DMS 273 treated with DMSO at 0.1 percent for 48 hours (cell line): ENCODE measurements at places on chromosomes 12 and 14.

DNA sequence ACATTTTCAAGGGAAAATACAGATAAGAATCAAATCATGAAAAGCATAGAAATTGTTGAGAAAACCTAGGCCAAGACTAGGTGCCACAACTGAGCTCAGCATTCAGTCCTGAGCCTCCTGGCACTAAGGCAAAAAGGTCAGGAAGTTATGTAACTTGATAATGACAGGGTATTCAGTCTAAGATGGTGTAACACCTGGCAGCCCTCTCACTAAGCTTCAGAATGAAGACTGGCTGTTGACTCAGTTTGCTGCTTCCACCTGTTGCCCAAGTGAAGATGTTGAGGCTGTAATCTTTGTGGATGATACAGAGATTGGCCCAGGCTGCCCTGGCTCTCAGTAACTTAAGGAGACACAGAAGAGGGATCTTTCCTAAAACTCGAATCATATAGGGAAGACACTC is 19.6 kb downstream of the PROX2 start:
- DNase-seq, result no peak

GRCh38 chr12:91877022-91877421 is 268.6 kb downstream of the BTG1 start:
- no peak for DNase-seq

GRCh38 chr12:56193025-56193578 is 3.8 kb upstream of the SMARCC2 start:
- peak; percentile 62 for DNase-seq

- DNase-seq, result no peak
Measured at GRCh38 chr12:80939231-80939950, 1.7 kb upstream of the LIN7A start.

DNA sequence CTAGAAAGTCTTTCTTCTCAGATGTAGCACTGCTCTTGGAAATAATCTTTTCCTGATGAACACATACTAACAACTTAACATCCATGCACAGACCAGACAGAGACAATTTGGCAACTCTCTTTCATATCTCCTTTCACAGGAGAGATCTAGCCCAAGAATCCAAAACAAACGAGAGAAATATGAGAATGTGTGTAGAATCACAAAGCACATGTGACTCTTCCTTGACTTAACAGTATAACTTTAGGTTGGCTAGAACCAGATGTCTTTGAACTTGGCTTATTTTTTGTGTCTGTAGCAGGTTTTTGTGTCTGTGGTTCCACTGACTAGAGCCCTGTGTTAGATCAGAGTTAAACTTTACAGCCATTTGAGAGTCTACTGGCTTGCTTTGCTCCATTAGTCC is 114.2 kb downstream of the STXBP6 start:
- DNase-seq, result no peak

GRCh38 chr12:4024701-4025100 is 151.5 kb upstream of the PARP11 start:
- no peak for DNase-seq

GRCh38 chr12:9761419-9761781 is 699 bp upstream of the CD69 start:
- DNase-seq, result no peak

GRCh38 chr12:110948041-110948440 is 27.7 kb upstream of the MYL2 start:
- DNase-seq, result no peak

- no peak for DNase-seq
Measured at GRCh38 chr12:97005646-97006045, 98.6 kb downstream of the NEDD1 start.

GRCh38 chr12:26017484-26018211 is 59.2 kb downstream of the RASSF8 start:
- DNase-seq, result no peak

GRCh38 chr12:119803381-119803791 is 73.7 kb downstream of the CIT start:
- no peak for DNase-seq

GRCh38 chr12:13075118-13075480 is 28.4 kb downstream of the GSG1 start:
- DNase-seq, result no peak

DNA sequence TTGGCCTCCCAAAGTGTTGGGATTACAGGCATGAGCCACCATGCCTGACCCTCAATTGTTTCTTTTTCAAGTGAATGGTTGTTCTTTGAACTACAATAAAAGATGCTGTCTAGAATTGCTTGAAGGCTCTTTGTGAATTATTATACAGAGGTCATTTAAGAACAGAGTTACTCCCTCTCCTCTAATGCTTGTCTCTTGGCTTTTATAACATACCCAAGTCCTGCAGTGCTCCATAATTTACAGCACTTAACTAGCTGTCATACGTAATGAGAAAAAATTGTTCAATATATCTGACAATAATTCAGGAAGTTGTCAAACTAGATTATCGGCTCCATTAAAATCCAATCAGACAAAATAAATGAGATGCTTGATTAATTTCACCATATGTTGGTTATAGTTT is 823.0 kb upstream of the ATXN7L3B start:
- DNase-seq, result no peak

DNA sequence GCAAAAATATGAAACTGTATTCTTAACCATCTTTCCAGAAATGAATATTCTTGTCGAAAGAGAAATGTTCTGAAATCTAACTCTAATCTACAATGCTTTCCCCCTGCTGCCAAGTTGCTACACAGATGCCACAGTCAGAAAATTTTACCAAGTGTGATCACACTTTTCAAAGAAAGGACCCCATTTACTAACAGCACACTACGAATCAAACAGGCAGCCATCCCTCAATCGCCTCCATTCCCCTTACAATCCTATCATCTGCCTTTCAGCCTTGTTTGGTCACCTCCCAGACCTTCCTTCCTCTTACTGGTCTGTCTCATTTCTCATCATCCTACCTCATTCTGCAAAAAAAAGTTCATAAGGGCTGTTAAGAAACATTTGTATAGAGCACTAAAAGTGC is 190.1 kb downstream of the MED13L start:
- DNase-seq, result no peak

- no peak for DNase-seq
Measured at GRCh38 chr12:32437095-32437515, 37.7 kb downstream of the FGD4 start.

DNA sequence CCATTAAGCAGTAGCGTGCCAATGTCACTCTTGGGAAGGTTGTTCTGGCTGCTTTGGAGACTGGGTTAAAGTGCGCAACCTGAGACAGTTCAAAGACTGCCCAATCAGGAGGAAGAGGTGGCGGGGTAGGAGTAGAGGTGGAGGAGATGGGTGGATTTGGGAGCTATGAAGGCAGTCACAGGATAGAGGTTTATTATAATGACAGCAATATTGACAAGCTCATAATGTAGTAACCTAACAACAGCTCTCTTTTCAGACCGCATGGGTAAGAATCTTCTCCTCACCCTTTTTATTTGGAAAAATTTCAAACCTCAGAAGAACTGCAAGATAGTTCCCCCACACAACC is 5.3 kb upstream of the PSMD9 start:
- no peak for DNase-seq

DNA sequence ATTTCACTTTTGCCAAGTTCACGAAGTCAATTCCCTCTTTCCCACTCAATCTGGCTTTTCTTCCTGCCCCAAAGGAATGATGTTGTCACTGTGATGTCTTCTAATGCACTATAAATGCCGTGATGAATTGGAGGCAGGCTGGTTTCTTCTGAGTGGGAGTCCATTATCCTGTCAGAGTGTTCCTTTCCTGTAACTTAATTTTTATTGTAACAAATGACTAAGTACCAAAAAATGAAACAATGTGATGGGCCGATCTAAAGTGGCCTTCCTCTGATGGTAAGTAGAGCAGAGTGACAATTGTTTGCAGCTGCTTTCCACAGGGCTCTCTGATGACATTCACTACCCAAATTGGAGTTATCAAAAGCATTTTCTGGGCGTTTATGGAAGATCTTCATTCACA is 22.2 kb downstream of the TMEM30B start:
- DNase-seq, result no peak

DNA sequence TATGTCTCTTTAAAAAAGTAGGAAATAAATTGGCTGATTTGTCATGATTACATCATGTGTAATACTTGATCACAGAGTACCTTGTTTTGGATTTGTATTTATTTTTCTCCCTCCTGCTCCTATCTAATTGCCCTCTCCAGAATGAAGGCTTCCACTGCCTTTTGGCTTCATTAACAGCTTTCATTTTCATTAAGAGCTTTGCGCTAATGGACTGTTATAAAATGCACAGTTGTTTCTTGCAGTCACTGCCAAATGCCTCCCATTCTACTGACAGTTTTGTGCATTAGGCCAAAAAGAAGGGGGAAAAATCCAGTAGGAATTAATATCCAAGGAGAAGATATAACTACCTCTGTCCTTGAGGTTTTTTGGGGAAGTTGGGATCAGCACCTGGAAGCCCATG is 159.2 kb downstream of the NRXN3 start:
- no peak for DNase-seq

DNA sequence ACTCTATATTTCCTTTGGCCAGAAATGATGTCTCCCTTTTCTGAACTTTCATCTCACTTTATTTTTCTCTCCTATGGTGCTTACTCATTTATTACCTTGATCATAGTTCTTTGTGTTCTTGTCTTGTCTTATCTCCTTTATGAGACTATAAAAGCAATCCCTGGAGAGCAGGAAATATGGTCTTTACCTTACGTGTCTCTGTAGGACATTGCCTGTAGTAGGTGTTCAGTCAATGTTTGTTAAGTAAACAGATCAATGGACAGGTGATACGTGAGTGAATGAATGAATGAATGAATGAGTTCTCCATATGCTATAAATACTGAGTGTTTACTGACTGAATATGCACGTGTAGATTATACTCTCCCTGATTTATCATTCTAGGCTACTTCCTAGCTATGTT is 193.7 kb upstream of the HMGA2 start:
- no peak for DNase-seq

GRCh38 chr14:105492971-105493871 is 2.2 kb downstream of the TEDC1 start:
- DNase-seq, result no peak

- DNase-seq, result no peak
Measured at GRCh38 chr12:127389923-127390322, 877.0 kb upstream of the TMEM132C start.

- no peak for DNase-seq
Measured at GRCh38 chr14:75427126-75427481, 718 bp upstream of the JDP2 start.

DNA sequence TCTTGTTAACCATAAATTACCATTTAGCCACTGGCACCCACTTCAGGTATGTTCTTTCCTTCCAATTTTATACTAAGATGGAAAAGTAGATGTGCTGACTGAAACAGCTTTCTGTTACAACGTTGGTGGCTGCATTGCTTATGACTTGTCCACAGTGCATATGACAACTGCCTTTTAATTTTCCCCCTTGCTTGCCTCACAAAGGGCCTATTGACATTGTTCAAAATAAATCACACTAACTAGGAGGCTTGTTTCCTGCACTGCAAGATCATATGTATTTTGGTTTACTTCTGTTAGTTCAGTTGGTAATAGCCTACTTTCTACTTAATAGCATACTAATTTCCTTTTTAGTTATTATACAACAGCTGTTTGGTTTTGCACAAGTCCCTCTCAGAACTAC is 55.4 kb downstream of the SCAF11 start:
- no peak for DNase-seq

DNA sequence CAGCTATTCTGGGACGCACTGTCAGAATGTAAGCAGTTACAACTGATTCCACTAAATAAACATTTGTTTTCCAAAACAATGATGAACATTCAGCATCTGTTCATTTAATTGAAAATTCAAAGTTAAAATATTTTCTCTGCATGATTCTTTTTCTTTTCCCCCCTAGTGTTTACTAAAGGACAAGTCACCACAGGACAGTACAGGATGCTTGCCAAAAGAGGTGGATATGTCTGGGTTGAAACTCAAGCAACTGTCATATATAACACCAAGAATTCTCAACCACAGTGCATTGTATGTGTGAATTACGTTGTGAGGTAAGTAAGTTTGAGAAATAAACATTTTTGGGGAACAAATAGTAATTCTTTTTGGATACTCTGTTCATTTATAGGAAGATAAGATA is 28.2 kb upstream of the SNAPC1 start:
- no peak for DNase-seq

- DNase-seq, result no peak
Measured at GRCh38 chr14:100332797-100333196, 9.7 kb downstream of the SLC25A47 start.

DNA sequence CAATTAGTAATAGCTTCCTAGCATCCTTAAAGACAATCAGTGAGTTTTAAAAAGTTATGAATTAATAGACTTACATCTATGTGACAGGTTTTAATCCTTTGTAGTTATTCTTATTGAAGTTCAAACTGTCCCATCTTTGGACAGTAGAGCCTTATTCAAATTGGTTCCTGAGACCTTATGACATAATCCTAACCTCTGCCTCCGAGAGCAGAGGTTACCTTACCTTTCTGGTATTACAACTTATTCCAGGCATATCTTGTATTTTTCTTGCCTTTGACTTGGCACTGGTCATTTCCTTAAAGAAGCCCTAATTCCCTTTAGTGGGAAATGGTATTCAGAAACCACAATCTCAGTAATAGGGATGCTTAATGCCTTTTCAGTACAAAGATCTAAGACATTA is 21.8 kb downstream of the BTBD7 start:
- DNase-seq, result no peak

DNA sequence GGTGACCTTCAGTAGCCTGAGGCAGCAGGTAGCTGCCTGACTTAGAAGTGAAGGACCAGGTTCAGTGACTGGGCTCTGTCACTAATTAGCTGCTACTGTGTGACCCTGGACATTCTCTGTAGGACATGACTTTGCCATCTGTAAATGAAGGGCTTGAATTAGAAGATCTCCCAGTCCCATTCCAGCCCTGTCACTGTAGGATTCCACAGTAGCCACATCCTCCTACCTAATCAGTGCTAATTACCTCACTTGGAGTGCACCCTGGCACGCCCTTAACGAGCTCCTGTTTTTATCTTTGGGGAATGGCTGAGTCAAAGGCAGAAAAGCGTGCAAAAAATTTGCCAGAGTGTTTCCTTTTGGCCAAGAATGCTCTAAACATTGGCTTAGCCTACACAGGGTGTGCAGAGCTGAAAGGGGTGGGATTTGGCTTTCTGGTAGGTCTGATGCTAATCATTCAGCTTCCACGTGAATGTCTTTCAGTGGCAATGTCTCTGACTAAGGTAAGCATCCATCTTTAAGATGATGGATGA is 6.8 kb downstream of the NTF3 start:
- DNase-seq, result no peak

DNA sequence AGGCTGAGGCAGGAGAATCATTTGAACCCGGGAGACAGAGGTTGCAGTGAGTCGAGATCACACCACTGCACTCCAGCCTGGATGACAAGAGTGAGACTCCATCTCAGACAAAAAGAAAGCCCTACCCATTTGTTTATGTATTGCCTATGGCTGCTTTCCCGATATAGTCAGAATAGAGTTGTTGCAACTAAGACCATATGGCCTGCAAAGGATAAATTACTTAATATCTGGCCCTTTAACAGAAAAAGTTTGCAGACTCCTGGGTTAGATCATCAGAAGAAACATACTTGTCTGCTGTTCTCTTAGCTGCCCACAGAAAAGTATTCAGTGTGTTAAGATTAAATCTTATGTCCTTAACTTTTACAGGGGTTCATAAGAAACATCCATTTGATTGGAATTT is 122.4 kb upstream of the VASH1 start:
- DNase-seq, result no peak
